NCI-H1694 (cell line): ENCODE measurements at places on chromosomes 5 and 9.

DNA sequence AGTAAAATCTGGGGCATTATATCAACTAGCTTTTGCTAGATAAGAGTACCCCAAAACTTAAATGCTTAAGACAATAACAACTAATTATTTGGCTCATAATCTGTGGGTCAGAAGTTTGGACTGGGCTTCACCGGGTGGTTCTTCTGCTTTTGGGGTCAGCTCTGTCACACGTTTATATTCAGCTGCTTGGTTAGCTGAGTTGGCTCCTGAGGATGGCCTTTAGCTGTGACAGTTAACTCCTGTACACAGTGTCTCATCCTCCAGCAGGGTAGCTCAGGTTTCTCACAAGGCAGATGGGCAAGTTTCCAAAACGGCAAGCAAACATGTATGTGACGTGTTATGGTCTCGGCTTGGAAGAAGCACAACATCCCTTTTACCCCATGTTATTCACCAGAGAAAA lies 488.2 kb downstream of the TLE4 start:
- no peak for DNase-seq

- no peak for DNase-seq
These were observed 107.5 kb downstream of the NDFIP1 start for GRCh38 chr5:142215915-142216681.

- DNase-seq, result no peak
These were observed 561.8 kb upstream of the DAB2 start for GRCh38 chr5:39986614-39987013.

DNA sequence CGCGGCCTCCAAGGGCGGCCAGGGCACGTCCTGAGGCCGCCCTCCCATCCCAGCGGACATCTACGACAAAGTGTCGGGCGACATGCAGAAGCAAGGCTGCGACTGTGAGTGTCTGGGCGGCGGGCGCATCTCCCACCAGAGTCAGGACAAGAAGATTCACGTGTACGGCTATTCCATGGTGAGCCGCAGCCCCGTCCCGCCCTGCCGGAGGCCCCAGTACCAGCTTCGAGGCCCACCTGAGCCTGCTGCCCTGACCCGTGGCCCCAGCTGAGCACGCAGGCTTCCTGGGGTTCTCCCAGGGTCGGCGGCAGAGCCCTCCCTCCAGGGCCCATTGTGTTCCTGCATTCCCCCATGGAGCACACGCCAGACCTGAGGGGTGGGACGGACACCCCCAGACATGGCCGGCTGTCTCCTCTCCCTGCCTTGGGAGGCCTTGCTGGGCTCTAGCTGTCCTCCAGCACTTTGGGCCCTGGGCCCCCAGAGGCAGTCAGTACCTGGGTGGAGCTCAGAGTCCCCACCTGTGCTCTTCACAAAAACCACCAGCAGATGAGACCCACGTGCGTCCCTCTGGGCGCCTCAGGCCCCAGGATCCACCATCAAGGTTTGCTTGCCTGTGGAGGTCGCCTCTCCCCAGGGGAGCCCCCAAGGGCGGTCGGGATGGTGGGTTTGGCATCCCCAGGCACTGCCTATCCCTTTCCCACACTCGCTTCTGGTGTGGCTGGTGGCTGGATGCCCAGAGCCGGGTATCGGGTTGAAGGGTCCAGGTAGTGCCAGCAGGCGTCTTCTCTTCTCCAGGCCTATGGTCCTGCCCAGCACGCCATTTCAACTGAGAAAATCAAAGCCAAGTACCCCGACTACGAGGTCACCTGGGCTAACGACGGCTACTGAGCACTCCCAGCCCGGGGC lies 1.0 kb downstream of the PHPT1 start:
- DNase-seq, result no peak

GRCh38 chr5:73296772-73297171 lies 123.8 kb downstream of the TMEM174 start:
- no peak for DNase-seq

DNA sequence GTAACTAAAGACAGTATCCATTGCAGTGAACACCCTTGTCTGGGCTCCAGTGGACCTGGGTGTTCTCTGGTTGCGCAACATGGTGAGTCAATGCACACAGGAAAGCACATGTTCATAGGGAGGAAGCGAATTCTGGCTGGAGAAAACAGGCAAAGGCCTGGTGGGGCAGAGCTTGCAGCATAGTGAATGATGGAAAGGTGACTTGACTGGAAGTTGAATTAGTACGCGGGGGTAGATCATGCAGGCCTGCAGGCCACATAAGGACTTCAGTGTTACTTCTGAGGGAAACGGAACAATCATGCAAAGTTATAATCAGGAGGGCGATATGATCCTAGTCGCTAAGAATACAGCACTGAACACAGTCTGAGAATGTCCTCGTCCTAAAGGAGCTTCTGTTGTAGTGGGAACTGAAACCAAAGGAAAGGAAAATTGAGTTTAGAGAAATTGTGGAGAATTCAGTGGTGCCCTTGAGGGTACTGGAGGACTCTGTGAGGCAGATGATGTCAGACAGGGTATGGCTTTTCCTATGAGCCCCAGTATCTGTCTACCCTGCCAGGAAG lies 71.9 kb upstream of the RANBP3L start:
- DNase-seq, result no peak

DNA sequence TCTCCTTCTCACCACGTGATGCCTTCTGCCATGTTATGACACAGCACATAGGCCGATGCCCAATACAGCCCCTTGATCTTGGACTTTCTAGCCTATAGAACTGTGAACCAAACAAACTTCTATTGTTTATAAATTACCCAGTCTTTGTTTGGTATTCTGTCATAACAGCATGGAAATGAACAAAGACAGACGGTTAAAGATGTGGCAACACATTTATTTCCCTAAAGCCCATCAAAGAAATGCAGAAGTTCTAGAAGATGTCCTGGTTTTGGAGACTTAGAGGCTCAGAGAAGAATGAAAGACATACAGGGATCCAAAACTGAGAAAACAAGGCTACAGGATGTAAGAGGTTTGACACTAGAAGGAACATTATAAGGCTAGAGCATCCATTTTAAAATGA lies 600.8 kb upstream of the DAB2 start:
- DNase-seq, result no peak

- DNase-seq, result no peak
These were observed 29.8 kb downstream of the NR4A3 start for GRCh38 chr9:99851500-99851822.
